SJSA1 (cell line): ENCODE measurements at places on chromosomes 3 and 15. TPM values are rescaled to one million over a fixed set of nuclear protein-coding genes. Genes with fewer than 3 reads are reported as not detected.
A peak's percentile ranks its signal among the peaks of the same experiment; 100 is the strongest.

LYZL4 gene
- total RNA-seq = not detected in 2 replicates

GOLGA8T gene
- 0.32 TPM in 1 of 2 replicates, not detected in the other for total RNA-seq

GPR149 gene
- total RNA-seq = not detected in 2 replicates

SENP8 gene
- 0.78 and 2.5 TPM in 2 replicates for total RNA-seq

MEIS2 gene
- total RNA-seq = 3.0 and 4.2 TPM in 2 replicates

IL17RD gene
- total RNA-seq = not detected in 2 replicates

POC1A gene
- total RNA-seq = 12.8 and 14.2 TPM in 2 replicates

NR2E3 gene
- total RNA-seq = not detected in 2 replicates

TMEM42 gene
- total RNA-seq = 3.8 and 4.8 TPM in 2 replicates

DNA sequence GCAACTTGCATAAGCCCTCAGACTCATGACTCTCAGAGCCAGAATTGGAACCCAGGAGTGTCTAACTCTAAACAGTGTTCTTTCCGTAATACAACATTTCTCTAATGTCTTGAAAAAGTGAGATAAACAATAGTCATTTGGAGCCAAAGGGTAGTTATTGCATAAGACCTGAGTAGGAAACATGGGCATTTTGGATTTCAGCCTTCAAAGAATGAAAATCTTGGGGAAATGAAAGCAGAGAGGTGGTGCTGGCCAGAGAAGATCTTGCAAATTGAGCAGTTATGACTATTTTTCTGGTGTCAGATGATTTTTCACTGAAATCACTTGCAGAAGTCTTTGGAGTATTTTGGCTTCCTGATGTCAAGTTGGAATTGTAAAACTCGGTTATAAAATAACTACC lies 379.4 kb downstream of the DIPK2A start:
- DNase-seq = no peak

- no peak for DNase-seq
Observed at GRCh38 chr3:109923431-109923830, 586.1 kb upstream of the DPPA4 start.

DNA sequence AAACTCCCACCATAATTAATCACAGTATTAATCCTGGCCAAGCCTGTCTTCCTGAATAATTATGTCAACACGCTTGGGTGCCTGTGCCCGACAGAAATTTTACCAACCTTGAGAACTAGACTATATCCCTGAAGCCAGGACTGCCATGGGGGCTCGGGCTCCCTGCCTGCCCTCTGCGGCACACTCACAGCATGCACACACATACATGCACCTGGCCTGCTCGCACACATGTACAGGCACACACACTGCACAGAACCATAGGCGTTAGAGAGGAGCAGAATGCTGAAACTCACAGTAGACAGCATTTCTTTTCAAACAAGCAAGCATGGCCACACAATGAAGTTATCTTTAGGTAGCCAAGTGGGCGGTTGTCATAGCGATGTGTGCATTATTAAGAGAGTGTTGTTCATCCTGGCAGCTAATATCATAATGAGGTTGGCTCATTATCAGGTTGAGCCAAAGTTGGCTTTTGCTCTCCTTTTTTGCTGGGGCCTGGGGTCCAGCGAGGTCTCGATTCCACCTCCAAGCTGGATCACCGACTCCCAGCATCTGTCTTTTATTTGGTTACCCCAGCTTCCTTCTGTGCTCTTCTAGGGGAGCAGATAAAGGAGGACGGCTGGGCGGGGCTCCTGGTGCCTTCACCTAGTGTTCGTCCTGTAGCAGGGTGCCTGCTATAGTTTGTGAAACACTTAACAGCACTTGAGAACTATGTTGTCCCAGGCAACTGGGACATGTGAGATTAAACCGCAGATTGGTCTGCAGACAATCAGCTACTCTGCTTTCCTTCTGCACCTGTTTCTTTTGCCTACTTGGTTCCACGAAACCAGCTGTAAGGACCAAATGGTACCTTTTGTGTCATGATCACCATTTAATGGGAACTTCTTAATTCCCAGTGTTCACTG lies 91.4 kb downstream of the ZNF621 start:
- DNase-seq = no peak

DNA sequence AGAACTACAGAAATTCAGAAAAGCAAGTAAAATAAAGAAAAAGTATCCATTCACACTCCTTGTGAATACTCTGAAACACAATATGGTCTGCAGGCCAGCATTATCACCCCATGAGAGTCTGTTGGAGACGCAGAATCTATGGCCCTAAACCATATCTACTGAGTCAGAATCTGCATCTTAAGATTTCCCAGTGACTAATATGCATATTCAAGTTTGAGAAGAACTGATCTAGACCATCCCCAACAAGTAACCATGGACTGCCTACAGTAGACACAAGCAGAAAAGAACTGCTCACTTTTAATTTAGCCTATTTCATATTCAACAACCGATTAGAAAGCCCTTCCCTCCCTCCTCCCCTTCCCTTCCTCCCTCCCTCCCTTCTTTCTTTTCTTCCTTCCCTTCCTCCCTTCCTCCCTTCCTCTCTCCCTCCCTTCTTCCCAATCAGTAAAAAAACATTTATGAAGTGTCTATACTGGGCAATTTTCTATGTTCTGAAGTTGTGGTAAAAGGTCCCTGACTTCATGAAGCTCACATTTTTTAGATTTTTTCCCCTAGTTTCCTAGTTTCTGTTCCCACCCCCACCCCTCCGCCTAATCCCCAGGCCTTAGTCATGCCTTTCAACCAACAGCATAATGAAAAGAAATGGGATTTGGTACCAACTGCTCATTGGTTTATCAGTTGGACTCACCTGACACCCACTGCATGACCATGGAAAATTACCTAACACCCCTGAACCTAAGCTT lies 125.2 kb downstream of the CNTN3 start:
- DNase-seq = no peak

DNA sequence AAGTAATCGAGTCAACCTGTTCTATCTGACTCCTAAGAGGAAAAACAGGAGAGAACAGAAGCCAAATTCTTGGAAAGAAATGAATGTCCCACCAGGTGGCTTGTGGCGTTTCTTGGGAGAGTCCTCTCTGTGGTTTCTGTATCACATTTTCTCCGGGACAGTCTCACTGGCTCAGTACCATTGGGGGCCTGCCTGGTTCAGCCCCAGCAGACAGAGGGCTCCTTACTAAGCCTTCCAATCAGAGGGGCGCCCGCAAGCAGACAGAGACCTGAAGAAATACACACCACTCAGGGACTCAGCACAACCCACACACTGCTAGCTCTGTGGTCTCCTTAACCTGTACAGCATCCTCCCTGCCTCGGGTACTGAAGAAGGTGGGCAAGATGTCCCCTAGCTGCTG lies 302.1 kb downstream of the TLE3 start:
- DNase-seq = peak; percentile 31

- no peak for DNase-seq
Observed at GRCh38 chr15:47924381-47924780, 196.4 kb upstream of the SLC24A5 start.

DNA sequence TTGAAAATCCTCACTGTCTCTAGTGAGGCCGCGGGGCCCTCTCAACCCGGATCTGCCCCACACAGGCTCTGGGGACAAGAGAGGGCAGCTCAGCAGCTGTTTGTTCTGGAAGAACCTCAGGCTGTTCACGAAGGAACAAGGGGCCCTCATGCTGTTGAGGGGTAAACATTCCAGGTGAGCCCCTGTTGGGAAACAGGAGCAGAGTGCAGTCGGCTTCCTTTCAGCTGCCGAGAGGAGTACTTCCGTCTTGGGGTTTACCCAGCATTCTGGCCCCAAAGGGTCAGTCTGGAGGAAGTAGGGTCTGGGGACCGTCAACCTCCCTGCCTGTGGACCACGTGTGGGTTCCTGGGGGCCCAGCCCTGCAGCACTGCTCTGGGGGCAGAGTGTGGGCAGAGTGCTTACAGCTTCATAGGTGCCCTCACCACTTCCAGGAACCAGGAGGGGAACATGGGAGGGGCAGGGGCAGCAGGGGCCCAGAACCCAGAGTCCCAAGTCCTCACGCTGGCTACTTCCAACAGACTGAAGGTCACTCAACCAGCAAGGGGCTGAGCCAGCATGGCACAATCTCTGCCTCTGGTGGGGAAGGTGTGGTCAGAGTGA lies 49.2 kb upstream of the CTSH start:
- DNase-seq = no peak

- no peak for DNase-seq
Observed at GRCh38 chr3:98874602-98875249, 26.8 kb downstream of the DCBLD2 start.

GRCh38 chr3:50594253-50594785 lies 17.3 kb downstream of the CISH start:
- no peak for DNase-seq

- DNase-seq = no peak
Observed at GRCh38 chr3:114365909-114366308, 72.1 kb downstream of the TIGIT start.

DNA sequence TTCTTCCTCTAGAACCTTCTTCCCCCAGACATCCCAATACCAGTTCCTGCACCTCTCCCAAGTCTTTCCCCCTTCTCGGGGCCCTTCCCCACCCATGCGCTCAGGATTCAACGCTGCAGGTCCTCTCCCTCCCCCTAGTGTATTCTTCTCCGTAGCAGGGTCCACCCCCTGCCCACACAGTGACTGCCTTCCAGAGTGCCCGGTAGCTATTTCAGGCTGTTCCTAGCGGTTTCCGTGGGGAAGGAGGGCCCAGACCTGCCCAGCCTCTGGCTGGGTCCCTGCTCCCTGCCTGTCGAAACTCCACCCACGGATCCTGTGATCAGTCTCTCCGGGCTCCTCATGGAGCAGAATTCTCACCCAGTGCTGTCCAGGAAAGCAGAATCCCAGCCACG lies 45.2 kb upstream of the SEC61A1 start:
- DNase-seq = no peak

- no peak for DNase-seq
Observed at GRCh38 chr3:134690226-134690625, 39.4 kb upstream of the KY start.

GRCh38 chr3:27279123-27279522 lies 90.1 kb downstream of the NEK10 start:
- DNase-seq = peak; percentile 15

GRCh38 chr15:60118626-60119025 lies 114.5 kb downstream of the FOXB1 start:
- no peak for DNase-seq

GRCh38 chr15:85927931-85928537 lies 133.3 kb upstream of the KLHL25 start:
- no peak for DNase-seq

- no peak for DNase-seq
Observed at GRCh38 chr3:23671851-23672589, 133.7 kb upstream of the UBE2E1 start.

- DNase-seq = no peak
Observed at GRCh38 chr3:150346266-150346665, 61.8 kb upstream of the TSC22D2 start.

DNA sequence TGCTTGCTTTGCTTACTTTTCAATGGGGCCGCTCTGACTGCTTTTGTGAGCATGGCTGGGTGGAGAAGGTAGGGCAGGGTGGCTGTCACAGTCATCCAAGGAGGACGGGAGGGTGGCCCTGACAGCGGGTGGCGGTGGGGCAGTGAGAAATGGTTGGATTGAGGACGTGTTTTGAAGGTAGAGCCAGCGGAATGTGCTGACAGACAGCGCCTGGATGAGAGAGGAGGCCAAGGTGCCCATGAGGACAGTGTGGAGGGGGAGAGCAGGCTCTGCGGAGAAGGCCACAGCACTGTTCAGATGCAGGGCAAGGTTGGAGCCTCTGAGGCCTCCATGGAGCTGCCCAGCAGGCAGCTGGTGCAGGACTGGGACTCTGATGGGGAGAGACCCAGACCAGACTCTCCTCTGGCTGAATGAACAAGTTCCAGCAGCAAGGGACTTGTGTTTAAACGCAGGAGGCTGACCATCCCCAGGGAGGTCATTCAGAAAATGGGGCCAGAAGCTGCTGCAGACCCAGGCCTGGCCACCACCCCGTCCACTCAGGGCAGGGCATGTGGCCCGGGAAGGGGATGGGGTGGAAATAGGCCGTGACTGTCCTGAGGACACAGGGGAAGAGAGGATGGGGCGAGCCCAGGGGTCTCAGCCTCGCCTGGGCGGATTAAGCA lies 120.3 kb upstream of the PRR20G start:
- DNase-seq = no peak

- DNase-seq = no peak
Observed at GRCh38 chr3:32411442-32411841, 19.8 kb downstream of the CMTM7 start.

DNA sequence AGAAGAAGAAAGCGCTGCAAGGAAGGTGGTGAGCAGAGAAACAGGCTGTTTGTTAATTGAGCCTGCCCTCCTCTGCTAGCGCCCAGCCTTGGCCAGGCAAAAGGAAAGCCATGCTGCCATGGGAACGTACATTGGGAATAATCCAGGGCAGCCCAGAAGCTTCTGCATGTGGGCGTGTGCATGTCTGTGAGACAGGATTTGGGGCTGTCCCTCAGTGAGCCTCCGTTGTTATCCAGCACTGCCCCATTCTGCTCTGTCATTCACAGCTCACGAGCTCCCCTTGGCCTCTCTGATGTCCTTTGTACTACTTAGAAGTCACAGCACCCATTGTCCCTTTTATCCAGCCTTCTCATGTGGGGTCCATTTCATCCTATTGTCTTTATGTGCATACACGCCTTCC lies 239.1 kb upstream of the ROPN1 start:
- DNase-seq = no peak

DNA sequence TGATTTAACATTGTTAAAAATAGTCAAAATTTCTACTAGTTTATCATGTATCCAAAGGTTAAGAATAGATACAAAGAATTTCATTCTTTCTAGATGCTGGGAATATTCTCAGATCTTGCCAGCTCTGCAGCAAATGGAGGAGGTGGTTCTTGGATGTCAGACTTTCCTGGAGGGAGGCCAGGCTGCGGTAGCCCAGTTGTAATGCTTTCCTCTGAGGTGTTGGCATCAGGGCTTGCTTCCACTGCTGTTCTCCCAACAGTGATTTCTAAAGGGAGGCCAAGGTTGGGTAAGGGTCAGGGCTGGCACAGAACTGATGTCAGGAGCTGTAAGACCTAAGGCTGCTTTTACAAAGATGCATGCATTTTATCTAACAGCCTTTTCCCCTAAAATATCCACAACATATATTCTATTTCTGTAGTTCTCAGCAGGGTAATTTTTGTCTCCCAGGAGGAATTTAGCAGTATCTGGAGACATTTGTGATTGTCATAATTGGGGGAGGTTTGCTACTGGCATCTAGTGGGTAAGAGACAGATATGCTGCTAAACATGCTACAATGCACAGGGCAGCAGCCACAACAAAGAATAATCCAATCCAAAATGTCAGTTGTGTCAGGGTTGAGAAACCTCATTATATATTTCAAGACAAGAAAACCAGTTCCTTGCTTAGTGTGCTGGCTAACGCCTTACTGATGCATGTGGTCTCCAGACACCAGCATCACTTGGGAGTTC lies 42.0 kb upstream of the SPTSSB start:
- DNase-seq = no peak

DNA sequence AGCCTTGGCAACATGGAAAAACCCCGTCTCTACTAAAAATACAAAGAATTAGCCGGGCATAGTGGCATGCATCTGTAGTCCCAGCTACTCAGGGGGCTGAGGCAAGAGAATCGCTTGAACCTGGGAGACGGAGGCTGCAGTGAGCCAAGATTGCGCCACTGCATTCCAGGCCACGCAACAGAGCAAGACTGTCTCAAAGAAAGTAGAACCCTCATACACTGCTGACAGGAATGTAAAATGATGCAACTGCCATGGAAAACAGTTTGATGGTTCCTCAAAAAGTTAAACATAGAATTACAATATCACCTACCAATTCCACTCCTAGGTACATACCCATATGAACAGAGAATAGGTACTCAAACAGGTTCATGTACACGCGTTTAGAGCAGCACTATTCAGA lies 158.9 kb downstream of the TBC1D5 start:
- DNase-seq = no peak
